ENCODE measurements at places on chromosomes 6 and 20.

GRCh38 chr6:47091886-47092668, 49.9 kb upstream of the ADGRF1 start:
- no peak for DNase-seq

DNA sequence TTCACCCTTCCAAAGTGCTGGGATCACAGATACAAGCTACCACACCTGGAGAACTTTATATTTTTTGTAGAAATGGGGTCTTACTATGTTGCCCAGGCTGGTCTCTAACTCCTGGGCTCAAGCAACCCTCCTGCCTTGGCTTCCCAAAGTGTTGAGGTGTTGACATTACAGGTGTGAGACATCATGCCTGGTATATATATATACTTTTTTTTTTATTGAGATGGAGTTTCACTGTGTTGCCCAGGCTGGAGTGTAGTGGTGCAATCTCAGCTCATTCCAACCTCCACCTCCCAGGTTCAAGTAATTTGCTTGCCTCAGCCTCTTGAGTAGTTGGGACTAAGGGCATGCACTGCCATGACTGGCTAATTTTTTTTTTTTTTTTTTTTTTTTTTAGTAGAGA, 5.4 kb downstream of the FKBP5 start:
- no peak for DNase-seq

DNA sequence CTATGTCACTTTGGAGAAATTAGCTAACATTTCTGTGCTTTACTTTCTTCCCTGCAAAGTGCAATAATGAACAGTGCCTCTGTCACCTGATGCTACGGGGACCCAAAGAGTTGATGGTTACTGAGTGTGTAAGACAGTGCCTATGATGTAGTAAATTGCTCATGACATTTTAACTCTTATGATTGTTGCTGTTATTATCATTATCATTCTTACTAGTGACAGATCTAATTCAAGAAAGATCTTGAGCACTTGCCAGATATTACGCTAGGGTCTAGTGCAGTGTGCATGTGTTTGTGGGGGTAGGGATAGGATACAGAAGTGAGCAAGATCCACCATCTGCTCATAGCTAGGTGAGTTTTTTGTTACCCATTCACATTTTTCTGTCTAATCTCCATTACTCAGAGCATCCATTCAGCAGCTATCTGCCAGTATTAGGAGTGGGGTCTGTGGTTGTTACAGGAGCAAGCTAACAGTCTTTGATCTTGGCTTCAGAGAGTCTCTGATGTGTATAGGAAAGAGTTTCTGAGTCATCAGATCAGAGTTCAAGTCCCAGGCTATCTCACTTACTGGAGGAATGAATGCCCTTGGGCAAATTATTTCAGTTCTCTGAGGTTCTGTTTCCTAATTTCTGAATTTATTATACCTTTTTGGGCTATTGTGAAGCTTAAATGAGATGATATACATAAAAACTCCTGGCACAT, 33.1 kb upstream of the DAAM2 start:
- no peak for DNase-seq

DNA sequence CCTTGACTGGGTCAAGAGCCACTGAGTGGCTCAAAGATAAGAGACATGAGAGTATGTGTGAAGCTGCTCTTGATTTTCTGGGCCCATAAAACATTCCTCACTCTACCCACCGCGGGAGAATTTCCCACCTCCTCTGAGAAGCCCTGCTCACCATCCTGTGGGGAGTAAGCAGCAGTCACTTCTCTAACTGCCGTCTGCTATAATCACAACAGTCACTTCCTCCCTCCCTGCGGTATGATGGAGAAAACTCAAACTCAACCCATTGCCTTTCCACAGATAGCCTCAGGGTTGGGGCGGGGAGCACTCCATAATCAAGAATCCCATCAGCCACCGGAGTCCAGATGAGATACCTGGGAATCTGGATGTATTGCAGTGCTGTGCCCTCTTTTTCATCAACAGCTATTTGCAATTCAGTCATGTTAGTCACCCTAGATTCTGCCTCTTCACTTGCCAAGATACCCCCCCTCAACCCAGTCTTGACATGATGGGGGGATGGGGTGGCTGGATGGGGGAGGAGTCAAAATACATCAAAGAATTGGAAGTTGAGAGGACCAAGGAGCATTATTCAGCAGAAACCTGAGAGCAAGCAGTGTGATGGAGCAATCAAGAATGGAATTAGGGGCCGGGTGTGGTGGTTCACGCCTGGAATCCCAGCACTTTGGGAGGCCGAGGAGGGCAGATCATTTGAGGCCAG, 5.1 kb downstream of the MOCS1 start:
- DNase-seq: no peak

GRCh38 chr6:30836957-30837356, 47.4 kb upstream of the DDR1 start:
- no peak for DNase-seq

DNA sequence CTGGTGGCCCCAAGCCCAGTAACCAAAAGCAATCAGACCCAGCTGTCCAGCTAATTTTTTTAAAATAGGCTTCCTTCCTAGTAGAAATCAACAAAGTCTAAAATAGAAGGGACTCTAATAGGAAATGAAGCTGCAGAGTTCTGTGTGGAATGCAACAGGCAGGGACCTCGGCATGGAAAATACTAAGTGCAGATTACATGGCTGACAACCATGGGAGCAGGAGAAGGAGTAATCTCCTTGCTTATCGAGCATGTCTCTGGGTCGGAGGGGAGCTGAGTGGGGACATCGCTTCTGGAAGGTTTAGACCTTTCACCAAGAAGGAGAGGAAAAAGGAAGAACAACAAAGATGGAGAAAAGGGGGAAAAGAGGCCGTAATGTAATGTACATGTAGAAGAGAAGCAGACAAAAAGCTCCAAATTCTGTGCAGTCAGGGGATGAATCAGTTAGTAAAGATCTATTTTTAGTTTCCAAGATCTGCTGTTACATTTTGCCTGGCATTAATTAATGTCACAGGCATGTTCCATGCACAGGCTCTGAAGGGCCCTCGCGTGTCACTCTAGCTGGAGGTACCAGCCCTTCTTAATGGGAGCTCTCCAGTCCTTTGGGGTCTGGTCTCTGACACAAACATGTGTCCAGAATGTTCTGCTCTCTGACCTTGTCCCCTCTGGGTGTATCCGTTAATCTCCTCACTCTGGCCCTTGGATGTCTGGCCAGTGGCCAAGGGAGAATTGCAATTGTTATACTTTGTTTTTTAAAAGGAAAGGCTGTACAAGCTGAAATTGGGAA, 16.6 kb upstream of the ZNF831 start:
- DNase-seq: no peak

- DNase-seq: no peak
Observed at GRCh38 chr6:25172819-25173218, 106.4 kb upstream of the CARMIL1 start.

- no peak for DNase-seq
Observed at GRCh38 chr6:169093066-169093723, 160.5 kb downstream of the THBS2 start.

DNA sequence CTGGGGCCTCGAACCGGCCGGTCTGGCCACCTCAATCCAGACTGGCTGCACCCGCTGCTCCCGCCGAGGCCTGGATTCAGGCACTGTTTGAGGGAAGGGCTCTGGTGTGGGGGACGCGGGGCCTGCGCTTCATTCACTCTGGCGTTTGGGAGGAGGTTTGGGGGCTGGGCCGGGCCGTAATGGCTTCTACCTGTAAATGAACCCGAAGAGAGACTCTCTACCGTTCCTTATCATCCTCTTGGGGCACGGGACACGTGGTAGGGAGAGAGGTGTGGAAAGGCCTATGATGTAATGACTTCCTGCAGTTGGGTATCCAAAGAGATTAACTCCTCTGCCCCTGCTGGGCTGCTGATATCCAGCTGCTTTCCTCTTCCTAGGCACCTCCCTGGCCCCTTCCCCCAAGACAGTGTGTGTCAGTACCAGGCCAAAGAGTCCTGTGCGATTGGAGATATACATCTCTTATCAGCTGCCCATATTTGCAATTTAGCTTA, 1.8 kb downstream of the FOXO3 start:
- DNase-seq: no peak

- DNase-seq: no peak
Observed at GRCh38 chr6:80543598-80544222, 437.2 kb downstream of the BCKDHB start.

GRCh38 chr6:33344701-33345697, 27.5 kb upstream of the ZBTB22 start:
- DNase-seq: peak; percentile 79

DNA sequence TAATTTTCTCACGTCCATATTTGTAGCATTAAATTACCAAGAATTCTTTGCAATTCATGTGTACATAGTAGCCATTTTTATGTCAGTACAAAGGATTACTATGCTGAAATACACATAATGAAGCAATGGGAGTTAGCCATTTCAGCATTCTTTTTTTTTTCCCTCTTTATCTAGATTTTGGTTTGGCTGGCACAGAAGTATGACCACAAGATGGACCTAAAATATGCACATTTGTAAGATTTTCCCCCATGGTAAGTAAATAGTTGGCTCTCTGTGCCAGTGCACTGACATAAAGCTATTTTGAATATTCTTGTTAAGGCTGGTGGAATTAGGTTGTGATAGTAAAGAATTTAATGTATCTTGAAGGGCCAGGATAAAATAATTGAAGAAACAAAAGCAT, 486.1 kb upstream of the BTBD3 start:
- DNase-seq: no peak

- DNase-seq: no peak
Observed at GRCh38 chr6:44956396-44956795, 371.7 kb upstream of the RUNX2 start.

- peak; percentile 15 for DNase-seq
Observed at GRCh38 chr6:99241905-99242534, 107.5 kb downstream of the FAXC start.

GRCh38 chr6:139249395-139249794, 42.4 kb downstream of the TXLNB start:
- DNase-seq: peak; percentile 61

DNA sequence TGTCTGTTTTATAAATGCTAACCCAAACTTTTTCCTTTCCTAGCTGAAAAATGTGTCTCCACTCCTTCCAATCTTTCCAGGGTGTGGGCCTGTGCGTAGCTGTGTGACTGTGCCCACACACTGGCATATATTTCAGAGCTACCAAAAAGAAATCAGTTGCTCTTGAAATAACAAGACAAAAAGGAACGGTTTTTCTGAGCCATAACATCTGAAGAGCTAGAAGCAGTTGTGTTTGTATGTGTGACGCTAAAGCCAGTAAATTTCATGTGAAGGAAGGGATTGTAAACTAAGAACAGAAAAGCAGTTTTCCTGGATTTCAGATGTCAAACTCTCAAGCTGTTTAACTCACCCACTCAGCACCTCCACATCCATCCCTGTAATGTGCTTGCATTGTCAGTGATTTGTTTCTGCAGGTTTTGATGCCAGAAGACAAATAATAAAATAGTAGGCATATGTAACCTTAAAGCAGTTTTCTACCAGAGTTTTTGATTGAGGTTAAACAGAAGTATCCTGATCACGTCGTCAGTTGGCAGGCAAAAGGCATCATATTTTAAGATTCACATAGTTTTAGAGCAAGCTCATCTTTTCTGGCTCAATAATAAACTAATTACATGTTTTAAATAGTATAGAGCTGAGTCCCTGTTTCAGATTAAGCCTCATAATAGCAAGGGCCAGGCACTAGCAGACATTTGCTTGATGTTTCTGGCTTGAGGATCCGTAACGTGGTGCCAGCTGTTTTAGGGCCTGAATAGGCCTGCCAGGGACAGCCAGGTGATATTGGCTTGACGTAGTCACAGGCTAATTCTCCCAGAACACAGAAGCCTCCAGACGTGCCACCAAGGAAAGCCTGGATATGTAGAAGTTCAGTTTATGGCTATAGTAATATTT, 90.9 kb downstream of the FOXO3 start:
- DNase-seq: no peak

DNA sequence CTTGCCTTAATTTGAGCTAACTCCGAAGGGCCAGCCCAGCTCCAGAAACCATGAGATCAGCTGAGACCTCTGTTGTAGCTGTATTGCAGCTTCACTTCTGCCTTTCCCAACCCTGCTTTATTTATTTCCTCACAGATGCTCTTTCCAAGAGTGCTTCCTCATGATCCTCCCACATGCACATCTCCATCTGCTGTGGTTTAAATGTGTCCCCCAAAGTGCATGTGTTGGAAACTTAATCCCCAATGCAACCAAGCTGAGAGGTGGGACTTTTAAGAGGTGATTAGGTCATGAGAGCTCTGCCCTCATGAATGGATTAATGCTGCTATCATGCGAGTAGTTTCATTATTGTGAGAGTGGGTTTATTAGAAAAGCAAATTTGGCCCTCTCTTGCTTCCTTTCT, 164.4 kb upstream of the TAB2 start:
- no peak for DNase-seq

DNA sequence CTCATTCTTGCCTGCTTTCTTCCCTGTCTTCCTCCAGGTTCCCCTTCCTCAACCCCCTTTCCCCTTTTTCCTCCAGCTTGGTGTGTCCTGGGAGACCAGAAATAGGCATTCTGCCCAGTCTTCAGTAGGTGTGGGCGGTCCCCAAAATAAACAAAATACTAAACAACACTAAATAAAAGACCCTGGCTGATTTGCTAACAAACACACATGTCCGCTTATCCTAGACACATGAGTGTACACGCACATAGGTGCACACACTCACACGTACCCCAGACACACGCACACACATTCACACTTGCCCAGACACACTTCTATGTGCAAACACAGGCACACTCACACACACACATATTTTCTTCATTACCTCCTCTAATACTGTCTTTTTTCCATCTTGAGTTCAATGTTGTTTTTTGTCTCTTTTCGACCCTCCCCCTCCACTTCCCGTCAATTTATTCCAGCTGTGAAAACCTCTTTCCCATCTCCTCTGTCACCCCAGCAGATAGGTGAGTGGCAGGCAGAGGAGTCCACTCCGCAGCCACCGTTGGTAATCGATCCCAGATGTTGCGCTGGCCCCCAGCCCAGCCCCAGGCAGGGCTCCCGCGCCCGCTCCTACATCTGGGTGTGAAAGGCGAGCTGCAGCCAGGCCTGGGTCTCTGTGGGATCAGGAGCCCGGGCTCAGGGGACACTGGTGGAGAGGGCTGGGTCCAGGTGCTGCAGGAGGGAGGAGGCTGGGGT, 56.9 kb upstream of the FOXP4 start:
- DNase-seq: no peak

GRCh38 chr6:11459079-11459610, 78.4 kb upstream of the TMEM170B start:
- DNase-seq: peak; percentile 22

DNA sequence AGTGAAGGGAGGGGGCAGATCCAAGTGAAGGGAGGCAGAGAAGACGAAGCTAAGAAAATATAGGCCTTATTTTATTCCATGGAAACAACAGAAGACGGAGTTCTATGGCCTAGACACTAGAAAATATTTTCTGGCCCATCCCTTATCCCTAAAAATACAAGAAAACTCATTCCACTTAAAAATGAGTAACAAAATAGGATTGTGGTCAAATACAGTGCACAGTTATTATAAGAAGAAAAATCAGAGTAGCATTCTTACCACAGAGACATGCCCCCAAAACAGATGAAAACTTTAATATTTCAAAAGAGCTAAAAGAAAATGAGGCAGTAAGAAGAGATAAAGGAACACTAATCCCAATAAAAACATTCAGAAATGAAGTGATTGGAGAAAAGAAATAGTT, 202.9 kb downstream of the GMPR start:
- no peak for DNase-seq

GRCh38 chr6:34672657-34673043, 23.9 kb downstream of the ILRUN start:
- no peak for DNase-seq
